ENCODE measurements at places on chromosomes 1 and 21.

- DNase-seq: no peak
Measured at GRCh38 chr1:228010921-228011320, 4.1 kb downstream of the WNT3A start.

DNA sequence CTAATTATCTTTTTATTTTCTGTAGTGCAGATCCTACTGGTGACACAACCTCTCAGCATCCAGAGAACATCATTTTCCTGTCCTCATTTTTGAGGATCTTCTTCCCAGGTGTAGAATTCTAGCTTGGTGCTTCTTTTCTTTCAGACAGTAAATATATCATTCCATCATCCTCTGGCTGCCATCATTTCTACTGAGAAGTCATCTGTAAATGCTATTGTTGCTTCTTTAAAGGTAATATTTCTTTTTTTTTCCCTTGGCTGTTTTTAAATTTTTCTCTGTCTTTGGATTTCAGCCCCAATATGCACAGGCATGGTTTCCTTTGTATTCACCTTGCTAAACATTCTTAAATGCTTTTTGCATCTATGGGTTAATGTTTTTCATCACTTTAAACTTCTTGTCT is 3.3 kb upstream of the KRTAP10-9 start:
- no peak for DNase-seq

- no peak for DNase-seq
Measured at GRCh38 chr1:9211291-9211811, 23.2 kb upstream of the H6PD start.

- DNase-seq: no peak
Measured at GRCh38 chr1:236025836-236026235, 39.1 kb downstream of the NID1 start.

DNA sequence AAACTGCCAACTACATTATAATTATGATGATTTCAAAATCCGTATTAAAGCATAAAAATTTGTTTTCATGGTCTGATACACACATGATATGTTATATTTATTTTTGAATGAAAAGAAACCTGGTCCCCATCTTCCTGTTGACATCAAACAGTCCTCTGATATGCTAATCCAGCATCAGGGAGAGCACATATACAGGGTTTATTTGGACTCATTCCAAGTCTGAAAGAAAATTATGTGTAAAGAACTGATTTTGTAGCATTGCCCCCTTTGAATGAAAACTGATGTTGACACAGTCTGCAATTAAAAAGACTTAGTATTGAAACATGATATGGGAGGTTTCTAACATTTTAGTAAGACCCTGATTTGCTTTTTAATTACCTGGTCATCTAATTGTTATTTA is 119.4 kb downstream of the NEK7 start:
- DNase-seq: no peak

- DNase-seq: no peak
Measured at GRCh38 chr1:32521165-32521564, 18.1 kb upstream of the ZBTB8A start.

GRCh38 chr1:4146614-4147013 is 246.5 kb upstream of the C1orf174 start:
- DNase-seq: no peak

- DNase-seq: no peak
Measured at GRCh38 chr1:116277840-116278540, 95.1 kb upstream of the ATP1A1 start.

DNA sequence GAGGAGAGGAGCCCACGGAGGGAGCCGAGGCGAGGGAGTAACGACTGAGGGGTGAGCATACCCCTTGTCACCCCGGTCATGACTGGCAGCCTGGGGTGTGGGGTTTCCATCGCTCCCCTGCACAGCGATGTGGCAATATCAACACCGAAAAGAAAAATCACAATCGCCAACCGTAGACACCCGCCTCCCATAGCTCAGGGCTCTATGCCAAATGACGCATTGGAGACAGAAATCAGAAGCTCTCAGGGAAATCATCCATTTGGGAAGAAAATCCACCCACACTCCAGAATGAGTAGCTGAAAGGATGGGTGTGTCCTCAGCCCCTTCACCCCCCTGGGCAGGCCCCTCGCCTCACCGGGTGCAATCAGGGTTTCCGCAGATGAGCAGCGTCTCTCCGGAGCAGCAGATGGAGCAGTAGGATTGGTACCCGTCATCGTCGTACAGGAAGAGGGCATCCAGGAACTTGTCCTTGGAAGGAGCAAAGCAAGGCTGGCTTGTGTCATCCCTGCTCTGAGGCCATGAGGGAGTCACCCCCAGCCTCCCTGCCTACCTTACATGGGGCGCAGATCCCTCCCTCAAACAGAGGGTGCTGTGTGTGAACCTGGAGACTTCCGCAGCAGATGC is 2.5 kb downstream of the DNMT3L start:
- no peak for DNase-seq

GRCh38 chr1:117029685-117030084 is 28.1 kb downstream of the CD101 start:
- no peak for DNase-seq
